Stimulated activated CD4-positive, alpha-beta T cell treated with anti-CD3 and anti-CD28 coated beads, Interleukin-15, amount 100 ng/mL, for 48 hours (primary cell): ENCODE measurements at places on chromosomes 2 and 18.
A peak's percentile ranks its signal among the peaks of the same experiment; 100 is the strongest.

- no peak for DNase-seq
Measured at GRCh38 chr2:238087211-238087610, 12.9 kb upstream of the ESPNL start.

- DNase-seq, result no peak
Measured at GRCh38 chr2:222622910-222623309, 33.0 kb downstream of the FARSB start.

DNA sequence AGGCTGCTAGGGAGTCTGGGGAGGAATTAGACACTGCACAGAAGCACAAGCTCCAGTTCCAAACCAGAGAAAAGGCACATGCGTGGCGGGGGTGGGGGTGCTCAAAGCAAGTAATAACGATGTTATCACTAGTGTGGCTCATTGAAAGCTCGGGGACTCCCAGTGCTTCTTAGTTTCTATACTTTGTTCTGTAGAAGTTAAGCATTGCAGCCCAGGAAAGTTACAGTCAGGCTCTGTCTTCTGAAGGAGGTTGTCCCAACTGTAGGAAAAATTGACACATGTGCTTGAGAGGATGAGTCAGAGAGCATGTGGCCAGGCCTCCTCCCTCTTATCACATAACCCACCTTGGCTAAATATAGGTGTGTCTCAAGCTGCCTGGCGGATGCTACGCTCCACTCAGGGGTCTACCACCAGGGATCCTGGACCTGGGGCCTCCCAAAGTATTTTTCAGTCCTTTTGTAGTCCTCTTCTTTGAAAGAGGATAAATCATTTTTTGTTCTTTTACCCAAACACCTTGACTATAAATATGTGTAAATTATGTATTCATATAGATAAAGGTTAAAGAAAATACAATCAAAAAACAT is 3.8 kb downstream of the GALNT5 start:
- DNase-seq, result peak; percentile 53

GRCh38 chr2:4340536-4340935 is 637.2 kb downstream of the DCDC2C start:
- no peak for DNase-seq

DNA sequence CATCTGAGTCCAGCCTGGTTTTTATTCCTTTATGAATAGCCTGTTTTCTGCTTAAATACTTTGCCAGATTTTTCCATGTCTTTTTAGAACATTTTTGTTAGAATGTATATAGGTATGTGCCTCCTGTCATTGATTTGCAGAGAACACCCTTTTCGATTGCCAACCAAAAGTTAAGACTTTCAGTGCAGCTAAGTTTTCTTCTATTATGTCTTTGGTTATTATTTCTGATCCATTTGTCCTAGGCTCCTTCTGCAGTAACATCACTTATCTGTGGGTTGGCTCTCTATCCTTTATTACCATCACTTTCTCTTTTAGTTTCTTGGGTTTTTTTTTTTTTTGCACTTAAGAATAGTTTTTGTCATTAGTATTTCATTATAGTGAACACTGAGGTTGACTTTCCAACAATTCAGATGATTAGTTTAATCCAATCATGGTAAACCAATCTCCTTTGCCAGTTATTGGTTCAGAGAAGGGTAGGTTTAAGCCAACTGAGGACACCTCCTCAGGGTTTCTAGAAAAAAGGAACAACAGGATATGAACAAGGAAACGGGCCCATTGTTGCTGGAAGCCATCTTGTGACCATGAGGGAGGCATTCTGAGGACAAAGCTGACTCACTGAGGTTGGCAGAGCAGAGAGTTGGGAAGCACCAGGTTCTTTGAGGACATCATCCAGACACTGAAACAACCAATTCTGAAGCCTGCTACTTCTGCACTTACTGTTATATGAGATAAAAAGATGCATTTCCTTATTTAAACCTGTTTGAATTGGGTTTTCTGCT is 37.9 kb upstream of the GBX2 start:
- no peak for DNase-seq

DNA sequence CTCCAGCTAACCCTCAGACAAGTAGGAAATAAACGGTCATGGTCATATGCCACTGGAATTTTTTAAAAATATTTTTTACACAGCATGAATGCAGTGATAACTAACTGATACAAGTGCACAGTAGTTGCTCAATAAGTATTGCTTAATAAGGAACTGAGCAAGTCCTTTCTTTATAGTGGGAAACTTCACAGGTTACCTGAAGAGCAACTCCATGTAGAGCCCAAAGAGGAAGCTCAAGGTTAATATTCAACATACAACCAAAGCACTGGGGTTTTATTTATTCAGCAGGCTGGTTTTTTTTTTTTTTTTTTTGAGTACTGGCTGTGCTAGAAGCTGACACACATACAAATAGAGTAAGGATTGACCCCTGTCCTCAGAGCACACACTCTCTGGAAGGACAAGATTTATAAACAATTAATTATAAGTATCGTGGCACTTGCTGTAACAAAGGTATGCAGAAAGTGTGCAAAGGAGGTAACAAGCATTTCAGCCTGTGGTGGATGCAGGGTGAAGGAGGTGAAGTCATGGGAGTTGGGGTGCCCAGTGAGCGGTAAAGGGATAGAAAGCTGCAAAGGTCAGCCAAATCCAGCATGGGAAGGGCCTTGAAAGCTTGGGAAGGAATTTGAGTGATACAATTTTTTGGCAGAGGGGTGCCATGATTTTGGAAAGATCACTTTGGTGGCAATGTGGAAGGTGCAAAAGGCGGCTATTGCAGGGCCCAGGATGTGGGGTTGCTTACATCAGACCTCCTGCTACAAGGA is 52.7 kb downstream of the ATOH8 start:
- no peak for DNase-seq

DNA sequence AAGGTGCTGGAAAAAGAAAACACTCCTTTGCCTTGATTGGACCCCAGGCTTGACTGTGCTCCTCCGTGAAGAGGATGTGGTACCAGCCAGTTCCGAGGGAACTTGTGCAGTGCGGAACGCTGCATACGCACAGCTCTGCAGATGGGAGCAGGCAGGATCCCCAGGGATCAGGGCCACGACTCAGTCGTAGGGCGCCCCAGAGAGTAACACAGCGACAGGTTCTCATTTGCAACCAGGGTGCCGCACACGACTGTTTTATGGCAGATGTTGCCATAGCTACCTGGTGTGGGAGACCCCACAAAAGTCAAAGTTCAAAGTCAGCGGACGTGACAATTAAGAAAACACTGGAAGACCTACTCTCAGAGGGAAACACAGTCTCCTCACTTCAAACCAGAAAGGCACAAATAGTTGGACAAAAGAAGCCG is 779 bp downstream of the MALL start:
- DNase-seq, result no peak

DNA sequence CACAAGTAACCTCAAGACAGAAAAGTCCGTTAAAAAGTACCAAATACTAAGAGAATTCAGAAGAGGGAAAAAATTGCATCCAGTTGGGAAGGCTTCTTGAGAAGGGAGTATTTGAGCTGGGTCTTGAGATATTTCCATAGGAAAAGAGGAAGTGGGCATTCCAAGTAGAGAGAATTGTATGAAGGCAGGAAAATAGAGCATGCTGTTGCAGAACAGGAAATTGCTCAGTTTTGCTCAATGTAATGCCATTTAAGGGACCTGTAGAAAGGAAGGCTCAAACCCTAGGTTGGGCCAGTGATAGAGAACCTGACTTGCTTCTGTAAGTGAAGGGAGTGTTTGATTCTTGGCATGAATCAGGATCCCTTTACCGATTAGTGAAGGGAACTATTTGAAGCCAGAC is 1.0 kb upstream of the ZC3H8 start:
- no peak for DNase-seq

DNA sequence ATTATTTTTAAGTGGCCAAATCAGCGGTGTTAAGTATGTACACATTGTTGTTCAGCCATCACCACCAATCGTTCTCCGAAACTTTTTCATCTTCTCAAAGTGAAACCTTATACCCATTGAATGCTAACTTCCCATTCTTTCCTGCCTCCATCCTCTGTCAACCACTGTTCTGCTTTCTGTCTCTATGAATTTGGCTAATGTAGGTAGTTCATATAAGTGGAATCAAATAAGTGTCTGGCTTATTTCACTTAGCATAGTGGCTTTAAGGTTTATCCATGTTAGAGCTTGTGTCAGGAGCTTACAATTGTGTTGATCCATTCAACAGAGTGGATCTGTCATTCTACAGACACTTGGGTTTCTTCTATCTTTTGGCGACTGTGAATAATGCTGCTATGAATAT is 192.1 kb downstream of the WDR7 start:
- DNase-seq, result no peak

DNA sequence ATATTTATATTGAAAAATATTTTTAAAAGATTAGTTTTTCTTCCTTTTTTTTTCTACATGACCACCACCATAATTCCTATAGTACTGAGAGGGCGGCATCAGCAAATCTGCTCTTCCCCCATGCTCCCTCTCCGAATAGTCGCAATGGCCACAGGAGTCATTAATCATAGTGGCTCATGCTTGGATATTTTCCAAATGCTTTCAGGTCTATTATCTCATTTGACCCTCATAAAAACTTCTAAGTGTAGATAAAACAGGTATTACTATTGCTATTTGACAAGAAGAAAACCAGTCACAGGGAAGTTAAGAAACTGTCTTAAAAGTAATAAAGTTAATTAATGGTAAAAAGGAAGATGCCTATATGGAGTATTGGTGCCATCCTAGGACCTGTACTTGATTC is 440.7 kb downstream of the CMPK2 start:
- DNase-seq, result no peak

DNA sequence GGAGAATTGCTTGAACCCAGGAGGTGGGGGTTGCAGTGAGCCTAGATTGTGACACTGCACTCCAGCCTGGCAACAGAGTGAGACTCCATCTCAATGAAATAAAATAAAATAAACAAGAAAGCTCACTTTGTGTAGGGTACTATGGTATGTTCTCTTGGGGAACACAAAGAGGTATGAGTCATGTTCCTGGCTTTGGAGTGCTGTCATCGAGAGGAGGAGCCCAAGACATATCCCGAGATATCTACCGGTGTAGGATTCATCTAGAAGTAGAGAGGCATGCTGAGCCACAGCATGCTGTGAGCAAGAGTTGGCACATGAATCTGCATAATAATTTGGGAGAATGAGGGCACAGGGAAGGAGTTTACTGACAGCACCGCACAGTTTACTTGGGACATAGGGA is 244.9 kb upstream of the EPHA4 start:
- no peak for DNase-seq

- no peak for DNase-seq
Measured at GRCh38 chr2:172168917-172169346, 66.2 kb upstream of the DLX2 start.

GRCh38 chr2:216776066-216776850 is 80.9 kb upstream of the IGFBP5 start:
- no peak for DNase-seq

DNA sequence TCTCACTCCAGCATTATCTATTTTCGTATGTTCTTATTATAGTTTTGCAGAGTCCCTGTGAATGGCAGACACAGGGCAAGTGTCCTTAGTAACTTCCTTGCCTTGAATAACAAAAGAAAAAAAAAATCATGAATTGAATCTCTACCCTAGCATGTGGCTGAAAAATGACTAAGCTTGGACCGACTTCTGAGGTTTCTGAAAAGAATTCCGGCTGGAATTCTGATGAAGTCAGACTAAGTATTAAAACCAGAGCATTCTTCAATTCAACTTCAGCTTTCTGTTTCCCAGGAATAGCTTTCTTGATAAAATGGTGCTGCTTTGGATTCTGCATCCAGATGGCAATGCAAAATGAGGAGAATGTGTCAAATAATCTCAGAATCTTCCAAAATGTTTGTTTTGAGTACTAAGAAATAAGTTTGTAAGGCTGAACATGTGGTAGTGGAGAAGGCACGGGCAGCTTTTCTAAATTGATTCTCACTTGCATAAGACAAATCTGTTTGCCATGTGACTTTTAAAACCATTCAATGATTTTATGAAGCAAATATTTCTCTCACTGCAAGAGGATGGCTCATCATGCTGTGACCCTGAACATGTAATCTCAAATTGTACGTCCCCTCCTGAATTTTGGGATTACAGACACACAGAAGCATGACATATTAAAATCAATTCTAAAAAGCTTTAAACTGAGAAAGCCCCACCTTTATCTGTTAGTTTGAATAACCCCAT is 1462.8 kb upstream of the LRRTM1 start:
- no peak for DNase-seq

DNA sequence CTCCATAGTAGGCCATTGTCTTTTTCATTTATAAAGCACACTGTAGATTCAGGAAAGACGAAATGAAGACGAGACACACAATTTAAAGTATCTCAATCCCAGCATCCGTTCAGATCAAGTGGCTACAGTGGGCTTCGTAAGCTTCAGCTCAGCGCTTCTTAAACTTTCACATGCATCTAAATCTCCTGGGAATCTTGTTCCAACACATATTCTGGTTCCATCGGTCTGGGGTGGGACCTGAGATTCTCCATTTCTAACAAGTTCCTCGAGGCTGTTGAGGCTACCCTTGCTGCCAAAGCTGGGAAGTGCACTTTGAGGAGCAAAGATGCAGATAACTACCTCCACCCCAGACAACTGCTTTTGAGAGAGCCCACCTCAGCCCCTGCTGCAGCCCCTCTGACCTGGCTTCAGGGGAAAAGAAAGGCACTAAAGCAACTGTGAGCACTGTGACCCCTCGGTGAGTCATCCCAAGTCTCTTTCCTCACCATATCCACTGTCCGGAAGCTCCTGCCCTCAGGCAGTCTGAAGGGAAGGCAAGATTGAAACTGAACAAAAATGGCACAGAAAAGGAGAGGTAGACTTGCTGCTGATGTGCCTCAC is 201.1 kb upstream of the FBXO11 start:
- DNase-seq, result no peak

GRCh38 chr2:43605079-43605655 is 9.3 kb upstream of the THADA start:
- DNase-seq, result no peak

DNA sequence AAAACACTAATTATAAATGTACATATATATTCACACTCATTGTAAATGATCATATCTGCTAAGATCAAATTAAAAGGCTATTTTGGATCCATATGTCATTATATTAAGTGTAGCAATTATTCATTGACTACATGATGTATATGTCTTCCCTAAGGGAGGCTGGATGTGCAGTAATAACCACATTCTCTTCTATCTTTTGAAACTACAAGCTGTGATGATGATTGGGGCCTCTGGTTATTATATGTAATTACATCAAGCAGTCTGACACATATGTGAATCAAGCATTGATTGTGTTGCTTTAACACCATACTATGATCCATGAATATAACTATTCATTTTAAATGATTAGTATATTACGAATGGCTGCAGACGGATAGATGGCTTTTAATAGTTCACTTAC is 1973.4 kb downstream of the SUCLG1 start:
- no peak for DNase-seq

DNA sequence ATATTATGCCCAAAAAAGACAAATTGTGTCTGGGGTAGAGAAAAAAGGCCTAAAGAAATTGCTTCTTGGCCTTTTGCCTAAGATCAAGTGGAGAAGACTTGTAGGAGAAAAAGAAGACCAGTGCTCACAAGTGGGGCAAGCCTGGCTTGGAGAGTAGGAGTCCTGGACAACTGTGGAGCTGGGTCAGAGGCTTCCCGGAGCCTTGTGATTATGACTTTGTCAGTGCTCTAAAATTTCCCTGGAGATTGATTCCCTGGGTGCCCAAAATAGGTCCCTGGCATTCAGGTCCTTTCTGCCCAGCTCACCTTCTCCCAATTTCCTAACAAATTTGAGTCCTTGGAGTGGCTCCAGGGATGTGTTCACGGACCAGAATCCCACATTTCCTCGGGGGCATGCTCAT is 787 bp upstream of the TRIM54 start:
- no peak for DNase-seq

GRCh38 chr2:174833737-174834136 is 69.5 kb upstream of the CHRNA1 start:
- no peak for DNase-seq
